Bone marrow (tissue), 2 donors: ENCODE measurements at places on chromosomes 7 and 10.

DNA sequence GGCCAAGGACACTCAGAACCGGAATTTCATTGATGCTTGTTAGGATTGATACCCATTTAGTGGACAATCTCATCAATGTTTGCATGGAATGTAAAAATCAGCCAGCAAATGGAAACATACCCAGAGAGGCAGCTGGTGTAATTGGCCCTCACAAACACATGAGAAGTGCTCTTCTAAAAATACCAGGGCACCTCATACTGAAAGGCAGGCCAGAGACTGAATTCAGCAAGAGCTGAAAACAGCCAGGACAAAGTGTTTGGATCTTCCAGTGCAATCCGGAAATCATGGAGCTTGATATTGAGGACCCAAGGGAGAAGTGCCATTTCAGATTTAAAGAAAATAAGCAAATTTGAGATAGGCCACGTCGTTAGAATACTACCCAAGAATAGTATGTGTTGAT lies 498.6 kb downstream of the GALNT17 start:
- no peak for DNase-seq

DNA sequence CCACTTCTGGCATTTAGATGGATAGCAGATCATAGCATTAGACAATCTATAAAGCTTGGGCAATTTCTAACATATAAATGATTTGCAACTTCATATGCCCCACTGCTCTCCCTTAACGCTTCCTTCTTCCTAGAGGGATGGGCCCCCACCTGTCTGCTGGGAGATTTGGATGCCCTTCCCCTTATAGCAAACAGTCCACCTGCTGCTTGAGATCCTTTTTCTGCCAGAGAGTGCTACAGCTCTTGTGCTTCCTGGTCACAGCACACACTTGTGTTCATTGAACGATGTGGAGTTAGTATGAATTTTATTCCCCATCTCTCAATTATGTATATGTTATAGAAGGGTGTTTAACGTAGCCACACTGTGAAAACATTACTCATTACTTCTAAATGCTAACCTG lies 10.4 kb upstream of the PCGF5 start:
- no peak for DNase-seq

DNA sequence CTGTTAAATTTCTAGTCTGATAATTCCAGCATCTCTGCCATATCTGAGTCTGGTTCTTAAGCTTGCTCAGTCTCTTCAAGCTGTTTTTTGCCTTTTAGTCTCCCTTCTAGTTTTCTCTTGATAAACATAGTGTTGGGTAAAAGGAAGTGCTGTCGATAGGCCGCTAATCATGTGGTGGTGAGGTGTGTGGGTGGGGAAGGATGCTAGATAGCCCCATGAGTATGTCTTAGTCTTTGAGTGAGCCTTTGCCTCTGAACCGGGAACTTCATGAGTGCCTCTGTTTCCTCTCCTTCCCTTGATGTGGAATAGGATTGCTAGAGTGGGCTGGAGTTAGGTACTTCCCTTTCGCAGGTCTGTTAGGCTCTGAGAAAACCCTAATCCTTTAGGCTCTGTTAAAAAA lies 441.8 kb downstream of the INHBA start:
- DNase-seq = no peak

GRCh38 chr10:6743291-6743849 lies 163.3 kb upstream of the PRKCQ start:
- no peak for DNase-seq

GRCh38 chr10:86609920-86610319 lies 44.4 kb upstream of the OPN4 start:
- DNase-seq = no peak

DNA sequence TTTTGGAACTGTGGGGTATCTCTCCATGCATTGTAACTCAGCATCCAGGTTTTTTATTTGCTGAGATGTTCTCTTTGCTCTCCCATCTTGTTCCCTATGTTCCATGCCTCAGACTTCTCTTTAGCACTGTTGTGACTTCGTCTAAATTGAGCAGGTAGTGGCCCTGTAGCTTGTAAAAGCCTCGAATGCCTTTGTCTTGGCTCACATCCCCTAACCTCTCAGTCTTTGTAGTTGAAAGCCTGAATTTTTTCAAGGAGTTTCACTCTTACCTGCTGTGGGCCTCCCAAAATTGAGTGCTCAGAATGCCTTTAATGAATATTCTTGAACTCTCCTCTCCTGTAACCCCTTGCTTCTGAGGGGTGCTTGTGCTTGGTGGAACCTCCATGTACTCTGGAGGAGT lies 1137.3 kb downstream of the REEP3 start:
- DNase-seq = no peak

GRCh38 chr10:79061441-79062315 lies 7.1 kb upstream of the ZMIZ1 start:
- no peak for DNase-seq

GRCh38 chr10:24519950-24520349 lies 203.7 kb downstream of the ARHGAP21 start:
- DNase-seq = no peak

GRCh38 chr7:153902862-153903261 lies 149.3 kb upstream of the DPP6 start:
- DNase-seq = no peak

DNA sequence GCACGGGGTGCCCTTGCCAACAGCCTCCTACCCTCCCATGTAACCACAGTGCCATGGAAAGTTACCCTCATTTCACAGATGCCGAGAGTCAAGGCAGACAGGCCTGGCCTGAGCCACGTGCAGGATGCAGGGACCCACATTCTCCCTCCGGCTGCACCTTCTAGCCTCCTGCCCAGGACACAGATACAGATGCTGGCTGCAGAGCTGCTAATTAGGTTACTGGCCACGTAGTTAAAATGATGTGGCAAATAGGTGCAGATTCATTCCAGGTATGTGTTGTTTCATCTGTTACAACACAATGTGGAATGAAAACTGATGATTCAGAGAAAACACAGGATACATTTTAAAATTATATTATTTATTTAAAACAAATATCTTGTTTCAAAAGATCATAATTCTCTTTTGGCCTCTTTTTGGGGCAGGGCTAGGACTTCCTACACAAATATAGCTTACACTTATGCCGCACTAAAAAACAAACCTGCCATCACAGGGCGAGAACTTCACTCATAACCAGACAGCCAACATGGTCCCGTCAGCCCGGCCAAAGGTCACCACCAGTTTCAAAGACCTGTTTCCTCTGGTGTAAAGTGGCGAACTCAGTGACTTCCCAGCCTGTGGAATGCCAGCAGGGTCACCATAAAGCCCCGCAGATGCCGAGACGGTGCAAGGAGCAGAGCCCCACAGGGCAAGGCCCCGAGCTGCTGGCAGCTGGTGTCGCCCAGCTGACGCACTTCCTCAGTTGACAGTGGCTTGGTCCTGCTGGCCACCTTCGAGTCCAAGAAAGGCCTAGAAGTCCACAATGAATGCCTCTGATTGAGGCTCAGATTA lies 83.5 kb downstream of the TNS3 start:
- no peak for DNase-seq

GRCh38 chr7:140494867-140495266 lies 15.6 kb upstream of the MKRN1 start:
- no peak for DNase-seq

GRCh38 chr7:1942243-1942940 lies 272.3 kb downstream of the ELFN1 start:
- no peak for DNase-seq

GRCh38 chr7:143391462-143392404 lies 10.6 kb downstream of the ZYX start:
- DNase-seq = no peak

GRCh38 chr10:78924319-78925003 lies 144.3 kb upstream of the ZMIZ1 start:
- no peak for DNase-seq

DNA sequence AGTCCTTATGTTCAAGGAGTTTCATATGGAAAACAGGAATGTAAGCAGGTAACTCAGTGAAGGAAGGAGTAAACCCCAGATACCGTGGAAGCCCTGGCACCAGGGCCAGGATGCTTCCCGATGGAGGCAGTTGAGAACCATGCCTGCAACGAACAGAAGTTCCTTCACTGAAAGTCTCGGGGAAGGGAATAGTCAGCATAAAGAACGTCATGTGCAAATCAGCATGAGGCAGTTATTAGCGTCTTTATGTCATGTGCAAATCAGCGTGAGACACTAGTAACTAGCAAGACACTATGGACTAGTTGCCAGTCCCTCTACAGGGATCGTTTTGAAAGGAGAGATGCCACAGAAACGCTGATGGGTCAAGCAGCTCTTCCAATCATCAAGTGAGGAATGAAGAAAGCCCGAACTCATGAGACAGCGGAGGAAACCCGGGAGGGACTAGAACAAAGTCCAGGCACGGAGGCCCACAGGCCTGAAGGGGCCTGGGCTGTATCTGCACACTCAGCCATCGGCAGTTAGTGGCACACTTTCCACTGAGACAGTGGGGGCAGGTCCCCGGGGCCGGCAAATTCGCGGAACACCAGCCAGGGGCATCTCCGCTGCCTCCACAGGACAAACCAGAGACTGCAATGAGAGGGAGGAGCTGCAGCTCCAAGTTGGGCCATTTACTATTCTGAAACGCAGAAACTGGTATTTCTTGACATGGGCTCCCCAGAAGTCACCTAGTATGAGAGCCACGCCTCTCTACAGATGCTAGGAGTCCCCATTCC lies 109.6 kb downstream of the SFMBT2 start:
- DNase-seq = no peak

DNA sequence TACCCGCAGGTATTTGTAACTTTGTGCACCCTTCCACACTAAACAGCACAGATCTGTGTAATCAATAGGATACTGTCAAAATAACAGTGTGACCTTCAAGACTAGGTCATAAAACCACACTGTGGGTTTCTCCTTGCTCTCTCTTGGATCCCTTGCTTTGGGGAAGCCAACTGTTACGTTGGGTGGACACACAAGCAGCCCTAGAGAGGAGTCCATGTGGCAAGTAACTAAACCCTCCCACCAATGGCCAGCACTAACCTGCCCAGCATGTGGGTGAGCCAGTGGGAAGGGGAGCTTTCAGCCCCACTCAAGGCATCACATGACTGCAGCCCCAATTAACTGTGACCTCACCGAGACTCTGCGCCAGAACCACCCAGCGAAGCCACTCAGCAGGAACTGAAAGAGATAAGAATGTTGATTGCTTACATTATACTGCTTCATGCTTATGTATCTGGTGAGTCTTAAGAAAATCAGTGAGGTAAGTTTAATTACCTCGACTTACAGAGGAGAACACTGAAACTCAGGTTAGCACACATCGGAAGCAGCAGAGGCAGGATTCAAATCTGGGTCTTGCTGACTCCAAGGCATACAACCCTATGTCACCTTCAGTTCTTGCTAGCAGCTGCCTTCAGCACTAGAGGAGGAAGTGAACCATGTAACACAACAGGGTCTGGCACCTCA lies 9.4 kb upstream of the ZC3HAV1 start:
- DNase-seq = no peak

DNA sequence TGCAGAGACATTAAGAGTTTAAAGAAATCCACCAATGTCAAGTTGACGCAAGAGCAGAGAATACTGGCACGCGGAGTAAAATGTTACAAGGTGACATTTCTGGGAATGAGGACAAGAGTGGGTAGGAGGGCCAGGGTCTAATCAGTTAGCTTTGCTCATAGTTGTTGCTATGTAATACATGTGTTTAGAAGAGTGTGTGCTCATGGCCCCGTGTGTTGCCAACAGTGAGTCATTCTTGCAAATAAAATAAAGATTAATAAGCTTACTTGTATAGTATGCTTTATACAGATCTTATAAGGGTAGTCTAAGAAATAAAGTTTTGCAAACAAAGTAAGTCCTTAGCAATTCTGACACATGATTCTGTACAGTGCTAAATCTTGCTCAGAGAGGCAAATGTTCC lies 64.5 kb downstream of the DNMBP start:
- DNase-seq = no peak

- DNase-seq = no peak
Measured at GRCh38 chr10:118874171-118874570, 119.4 kb upstream of the CACUL1 start.

DNA sequence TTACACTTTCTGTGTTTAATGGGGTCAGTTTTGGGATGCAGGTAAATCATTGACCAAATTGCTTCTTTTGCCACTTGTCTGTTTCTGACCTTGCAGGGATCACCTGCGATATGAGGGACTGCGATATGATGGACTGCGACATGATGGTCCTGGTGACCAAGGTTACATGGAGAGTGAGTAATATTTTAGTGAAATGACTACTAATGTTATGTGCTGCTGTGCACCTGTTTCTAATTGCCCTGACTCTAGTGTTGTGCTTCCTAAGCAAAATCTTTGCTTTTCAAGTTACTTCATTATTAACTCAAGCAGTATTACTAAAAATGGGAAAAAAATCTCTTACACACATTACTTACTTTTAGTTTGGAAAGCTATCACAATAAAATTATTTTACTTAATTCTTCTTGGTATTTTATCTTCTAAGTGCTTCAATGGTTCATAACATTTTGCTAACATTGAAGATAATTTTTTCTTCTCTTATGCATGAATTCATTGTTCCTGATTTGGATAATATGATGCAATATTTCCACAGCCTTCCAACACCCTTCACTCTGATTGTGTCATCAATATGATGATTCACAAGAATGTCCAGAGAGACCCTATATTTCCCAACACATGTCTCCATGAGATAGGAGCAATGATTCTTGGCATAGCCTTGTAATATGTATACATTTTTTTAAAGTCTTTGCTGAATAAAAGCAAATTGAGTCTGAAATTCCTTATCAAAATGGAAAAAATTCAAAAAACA lies 306.2 kb upstream of the AKR1E2 start:
- DNase-seq = no peak

DNA sequence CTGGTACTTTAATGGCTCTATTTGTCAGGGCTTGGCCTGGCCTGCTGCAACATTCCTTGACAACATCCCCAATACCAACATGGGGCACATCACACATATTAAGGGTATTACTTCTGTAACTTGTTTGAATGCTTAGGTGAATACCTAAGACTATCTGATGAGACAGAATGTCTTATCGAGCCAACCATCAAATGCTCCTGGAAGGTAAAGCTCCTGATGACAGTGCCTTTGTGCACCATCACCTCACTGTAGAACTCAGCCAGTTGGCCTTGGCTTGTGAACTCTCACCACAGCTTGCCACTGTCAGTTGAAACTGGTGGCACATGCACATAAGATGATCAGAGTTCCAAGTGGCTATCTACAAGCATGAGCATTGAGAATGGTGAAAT lies 3.7 kb upstream of the MYO1G start:
- DNase-seq = no peak

DNA sequence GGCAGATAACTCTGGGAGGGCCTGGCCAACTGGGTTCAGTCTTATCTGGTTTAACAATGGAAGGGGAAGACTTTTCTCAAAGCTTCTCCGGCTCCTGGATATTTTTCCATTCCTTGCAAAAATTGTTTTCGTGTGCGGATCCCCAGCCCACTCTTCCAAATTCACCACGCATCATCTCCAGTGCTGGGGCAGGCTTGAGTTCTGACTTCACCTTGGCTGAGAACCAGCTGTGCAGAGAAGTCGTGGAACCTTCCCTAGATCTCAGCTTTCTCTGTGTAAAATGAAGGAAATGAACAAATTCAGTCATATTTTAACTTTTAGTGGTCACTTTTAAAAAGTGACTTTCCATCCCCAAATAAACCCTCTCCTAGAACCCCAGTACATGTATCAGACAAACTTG lies 297.0 kb downstream of the TCF7L2 start:
- DNase-seq = no peak
